ENCODE measurements at places on chromosomes 12 and 14.
A peak's percentile ranks its signal among the peaks of the same experiment; 100 is the strongest.

- DNase-seq = no peak
Measured at GRCh38 chr14:36479344-36479743, 40.7 kb downstream of the NKX2-1 start.

- DNase-seq = no peak
Measured at GRCh38 chr12:118328486-118329330, 44.0 kb downstream of the TAOK3 start.

- DNase-seq = no peak
Measured at GRCh38 chr12:104999347-104999685, 13.2 kb downstream of the NOPCHAP1 start.

GRCh38 chr12:7144414-7145120 is 14.4 kb downstream of the CLSTN3 start:
- DNase-seq = no peak

- peak; percentile 65 for DNase-seq
Measured at GRCh38 chr14:106790189-106791036, 1264.0 kb downstream of the TMEM121 start.

- DNase-seq = no peak
Measured at GRCh38 chr12:77742631-77743030, 88.1 kb upstream of the NAV3 start.

GRCh38 chr12:127388985-127389384 is 878.0 kb upstream of the TMEM132C start:
- no peak for DNase-seq

DNA sequence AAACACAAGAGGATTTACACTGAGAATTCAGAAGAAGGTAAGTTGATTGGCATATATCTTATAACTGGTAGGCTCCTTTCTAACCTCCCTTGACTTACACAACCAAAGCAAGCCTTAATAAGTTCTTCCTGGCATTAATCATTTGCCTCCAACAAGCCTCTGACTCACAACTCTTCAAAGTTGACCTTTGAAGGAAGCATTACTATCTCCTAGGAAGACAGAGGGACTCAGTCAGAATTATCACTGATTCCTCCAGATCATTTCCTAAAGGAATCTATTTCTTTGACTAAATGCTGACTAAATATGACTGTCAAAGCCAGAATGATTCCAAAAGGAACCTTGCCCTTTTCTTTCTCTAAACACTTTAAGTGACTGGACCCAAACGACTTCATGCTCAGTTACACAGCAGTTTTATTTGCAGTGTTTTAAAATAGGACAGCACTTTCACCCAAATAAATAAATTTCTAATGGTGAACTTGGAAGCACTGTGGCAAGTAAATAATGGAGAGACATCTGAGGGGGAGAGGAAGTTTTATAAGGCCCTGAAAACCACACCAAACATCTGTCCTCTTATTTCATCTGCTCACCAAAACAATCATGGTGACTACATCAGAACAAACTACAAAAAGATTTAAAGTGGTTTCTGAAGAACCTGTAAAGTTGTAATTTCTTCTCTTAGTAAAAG is 128.2 kb downstream of the KLHL28 start:
- no peak for DNase-seq

DNA sequence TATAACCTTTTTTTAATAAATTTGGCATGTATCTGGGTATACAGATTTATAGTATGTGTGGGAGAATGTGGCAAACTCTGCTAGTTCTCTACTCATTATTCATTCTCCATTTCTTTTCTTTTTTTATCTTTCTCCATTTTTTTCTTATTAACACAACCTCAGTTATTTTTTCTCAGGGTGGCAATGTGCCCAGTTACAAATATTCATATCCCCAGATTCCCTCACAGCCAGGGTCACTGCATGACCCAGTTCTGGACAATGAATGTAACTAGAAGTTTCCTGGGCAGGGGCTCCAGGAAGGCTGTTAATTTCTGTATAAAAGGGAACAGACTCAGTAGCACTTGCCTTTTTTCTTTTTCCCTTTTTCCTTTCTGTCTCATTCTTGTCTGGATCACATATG is 95.6 kb downstream of the VCPKMT start:
- DNase-seq = no peak

DNA sequence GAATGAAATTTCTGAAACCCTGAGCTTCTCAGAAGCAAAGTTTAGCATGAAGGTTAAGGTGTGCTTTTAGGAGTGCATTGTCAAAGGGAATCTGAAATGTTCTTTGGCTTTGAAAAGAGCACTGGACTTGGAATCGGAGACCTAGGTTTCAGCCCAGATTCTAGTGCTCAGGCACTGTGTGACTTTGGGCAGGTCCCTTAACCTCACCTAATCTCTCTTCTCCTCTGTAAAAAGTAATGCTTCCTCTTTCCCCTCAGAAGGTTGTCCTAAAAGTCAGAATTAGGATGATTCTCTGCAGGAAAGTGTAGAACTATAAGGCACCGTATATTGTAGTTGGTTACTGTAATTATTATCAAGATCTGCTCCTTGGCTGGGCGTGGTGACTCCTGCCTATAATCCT is 38.0 kb upstream of the ELK3 start:
- no peak for DNase-seq

GRCh38 chr14:65333943-65334687 is 78.4 kb upstream of the FUT8 start:
- no peak for DNase-seq

DNA sequence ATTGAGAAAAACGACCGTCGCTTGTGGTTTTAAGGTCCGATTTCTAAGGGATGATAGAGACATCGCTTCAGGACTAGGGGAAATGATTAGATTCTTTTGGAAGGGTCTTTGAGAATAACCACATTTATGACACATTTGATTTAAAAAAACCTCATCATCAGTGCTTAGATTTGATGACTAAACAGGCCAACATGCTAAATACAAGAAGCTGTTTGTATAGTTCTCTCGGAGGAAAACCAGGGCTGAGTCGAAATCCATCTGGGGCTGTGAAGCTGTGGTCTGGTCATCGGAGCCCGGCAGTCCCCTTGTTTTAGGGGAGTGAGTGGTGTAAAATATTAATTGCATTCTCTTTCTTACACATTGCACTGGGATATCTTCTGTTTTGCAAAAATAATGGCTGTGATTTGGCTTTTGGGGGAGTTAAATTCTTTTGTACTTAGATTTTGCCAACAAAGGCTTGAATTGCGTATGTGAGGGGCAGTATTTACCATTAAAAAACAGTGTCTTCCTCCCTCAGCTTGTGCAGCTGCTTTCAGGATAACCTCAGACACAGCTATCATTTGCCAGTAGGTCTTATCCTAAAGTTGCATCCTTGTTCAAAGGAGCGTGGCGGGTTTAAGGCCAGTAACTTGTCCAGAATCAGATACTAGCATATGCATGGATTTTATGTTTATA is 550 bp downstream of the GNG2 start:
- DNase-seq = no peak

DNA sequence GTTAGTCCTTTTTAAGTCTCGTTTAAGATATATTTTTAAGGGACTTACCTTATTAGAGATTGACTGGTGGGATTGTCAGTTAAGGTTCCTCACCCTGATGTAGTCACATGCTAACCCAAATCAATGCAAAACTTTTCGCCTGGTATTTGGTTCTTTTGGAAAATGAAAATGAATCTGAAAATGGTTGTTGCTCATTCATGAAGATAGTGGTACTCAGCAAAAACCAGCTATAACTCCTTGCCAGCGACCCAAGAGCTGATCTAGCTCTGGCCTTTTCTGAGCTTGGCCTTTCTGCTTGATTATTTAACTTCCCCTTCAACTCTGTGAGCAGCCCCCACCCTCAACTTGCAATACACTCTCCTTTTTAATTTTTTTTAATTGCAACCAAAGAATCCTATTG is 85.0 kb upstream of the GTF2A1 start:
- DNase-seq = no peak

DNA sequence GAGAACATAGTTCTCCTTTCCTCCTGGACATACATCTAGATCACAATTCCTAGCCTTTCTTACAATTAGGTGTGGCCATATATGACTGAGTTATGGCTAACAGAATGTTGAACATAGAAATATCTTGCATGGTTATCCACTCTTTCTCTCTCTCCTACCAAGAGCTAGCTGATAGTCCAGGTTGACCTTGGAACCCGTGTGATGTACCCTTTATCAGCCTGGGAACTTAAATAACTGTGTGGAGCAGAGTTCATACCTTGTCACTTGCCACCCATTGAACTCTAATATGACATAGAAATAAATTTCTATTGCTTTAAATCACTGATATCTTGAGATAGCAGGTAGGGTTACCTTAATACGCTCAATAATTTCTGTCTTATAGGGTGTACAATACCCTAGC is 115.9 kb downstream of the TPH2 start:
- DNase-seq = no peak

DNA sequence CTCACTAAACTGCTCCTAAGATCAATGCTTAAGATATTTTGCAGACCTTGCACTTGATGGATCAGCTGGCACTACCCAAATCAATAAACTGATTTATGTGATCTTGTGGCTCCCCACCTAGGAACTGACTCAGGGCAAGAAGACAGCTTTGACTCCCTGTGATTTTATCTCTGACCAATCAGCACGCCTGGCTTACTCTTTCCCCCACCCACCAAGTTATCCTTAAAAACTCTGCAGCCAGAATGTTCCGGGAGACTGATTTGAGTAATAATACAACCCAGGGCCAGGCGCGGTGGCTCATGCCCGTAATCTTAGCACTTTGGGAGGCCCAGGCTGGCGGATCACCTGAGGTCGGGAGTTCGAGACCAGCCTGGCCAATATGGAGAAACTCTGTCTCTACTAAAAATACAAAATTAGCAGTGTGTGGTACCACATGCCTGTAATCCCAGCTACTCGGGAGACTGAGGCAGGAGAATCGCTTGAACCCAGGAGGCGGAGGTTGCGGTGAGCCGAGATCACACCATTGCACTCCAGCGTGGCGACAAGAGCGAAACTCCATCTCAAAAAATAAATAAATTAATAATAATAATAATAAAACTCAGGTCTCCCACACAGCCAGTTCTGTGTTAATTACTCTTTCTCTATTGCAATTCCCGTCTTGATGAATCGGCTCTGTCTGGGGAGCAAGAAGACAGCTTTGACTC is 12.0 kb downstream of the MORN3 start:
- no peak for DNase-seq

GRCh38 chr12:12190087-12190809 is 76.6 kb downstream of the LRP6 start:
- DNase-seq = no peak

DNA sequence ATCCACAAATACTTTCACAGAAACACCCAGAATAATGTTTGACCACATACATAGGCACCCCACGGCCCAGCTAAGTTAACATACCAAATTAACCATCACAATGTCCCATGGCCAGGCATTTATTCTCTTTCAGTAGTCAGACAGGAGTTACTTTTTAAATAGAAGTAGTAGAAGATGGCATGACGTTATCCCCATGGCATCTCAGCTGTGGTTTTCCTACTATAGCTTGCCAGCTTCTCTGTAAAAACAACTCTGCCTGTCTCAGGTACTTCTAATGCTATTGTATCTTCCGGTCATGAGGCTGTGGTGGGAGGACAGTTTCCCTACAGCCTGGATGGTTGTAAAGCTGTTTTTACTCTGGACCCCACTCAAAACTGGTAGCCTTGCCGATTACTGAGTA is 19.3 kb downstream of the CTSG start:
- DNase-seq = no peak

- DNase-seq = no peak
Measured at GRCh38 chr12:96719660-96720362, 187.2 kb upstream of the NEDD1 start.

GRCh38 chr12:76282744-76283143 is 65.5 kb downstream of the BBS10 start:
- no peak for DNase-seq

- no peak for DNase-seq
Measured at GRCh38 chr12:132191715-132192553, 47.7 kb downstream of the NOC4L start.
